ENCODE measurements at places on chromosomes 13 and 19.

DNA sequence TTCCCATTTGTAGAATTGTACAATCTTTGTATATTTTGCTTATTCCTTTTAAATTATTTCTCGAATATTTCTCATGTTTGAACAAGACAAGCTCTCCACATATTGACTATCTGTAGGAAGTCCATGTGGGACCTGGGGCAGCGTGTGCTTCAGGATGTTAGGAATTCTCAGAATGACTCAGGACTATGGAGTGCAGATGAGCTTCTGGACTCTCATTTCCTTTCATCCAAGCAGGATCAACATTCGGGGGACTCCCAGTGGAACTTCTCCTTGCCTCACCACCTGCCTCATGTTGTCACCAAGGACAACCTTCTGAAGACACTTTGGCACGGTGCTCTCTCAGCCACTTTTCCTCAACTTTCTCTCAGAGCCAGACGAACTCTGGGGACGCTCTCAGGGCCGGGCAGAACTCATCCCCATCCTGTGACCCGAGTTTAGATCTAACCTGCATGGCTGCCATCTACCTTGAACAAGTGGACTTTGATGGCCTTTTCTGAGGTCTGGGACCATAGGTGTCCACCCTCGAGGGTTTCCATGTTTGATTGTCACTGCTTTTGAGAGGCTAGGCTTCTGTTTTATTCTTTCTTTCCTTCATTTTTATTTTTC is 441.7 kb downstream of the IRS2 start:
- DNase-seq, result no peak

DNA sequence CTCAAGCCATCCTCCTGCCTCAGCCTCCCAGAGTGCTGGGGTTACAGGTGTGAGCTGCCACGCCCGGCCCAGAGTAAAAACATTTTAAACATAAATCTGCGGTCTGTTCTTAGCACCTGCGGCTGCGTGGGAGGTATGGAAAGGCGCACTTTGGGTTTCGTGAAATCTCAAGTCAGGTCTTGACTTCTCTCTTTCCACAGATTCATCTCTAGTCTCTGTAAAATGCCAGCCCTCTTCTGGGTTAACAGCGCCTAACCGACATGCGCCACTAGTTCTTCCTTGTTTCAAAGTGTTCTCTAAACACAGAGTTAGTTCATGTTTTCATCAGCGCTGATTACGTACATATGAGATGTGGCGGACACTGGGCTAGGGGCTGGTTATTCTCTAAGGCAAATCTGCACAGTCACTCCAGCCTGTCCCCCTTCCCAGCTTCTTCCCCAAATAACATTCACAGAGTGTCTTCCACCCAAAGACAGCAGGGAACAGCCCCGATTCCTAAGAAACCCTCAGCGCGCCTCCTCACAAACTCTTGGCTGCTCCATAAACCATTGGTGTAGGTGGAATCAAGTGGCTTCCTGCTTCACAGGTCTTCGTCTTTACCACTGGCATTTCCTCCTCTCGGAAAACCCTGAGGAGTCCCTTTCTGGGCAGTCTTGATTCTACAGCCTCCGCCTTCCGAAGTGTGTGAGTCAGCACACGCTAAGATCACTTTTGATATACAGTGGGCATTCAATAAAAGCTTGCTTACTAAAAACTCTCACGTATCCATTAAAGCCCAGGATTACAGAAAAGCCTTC is 1.4 kb downstream of the PARP4 start:
- DNase-seq, result peak; percentile 74

DNA sequence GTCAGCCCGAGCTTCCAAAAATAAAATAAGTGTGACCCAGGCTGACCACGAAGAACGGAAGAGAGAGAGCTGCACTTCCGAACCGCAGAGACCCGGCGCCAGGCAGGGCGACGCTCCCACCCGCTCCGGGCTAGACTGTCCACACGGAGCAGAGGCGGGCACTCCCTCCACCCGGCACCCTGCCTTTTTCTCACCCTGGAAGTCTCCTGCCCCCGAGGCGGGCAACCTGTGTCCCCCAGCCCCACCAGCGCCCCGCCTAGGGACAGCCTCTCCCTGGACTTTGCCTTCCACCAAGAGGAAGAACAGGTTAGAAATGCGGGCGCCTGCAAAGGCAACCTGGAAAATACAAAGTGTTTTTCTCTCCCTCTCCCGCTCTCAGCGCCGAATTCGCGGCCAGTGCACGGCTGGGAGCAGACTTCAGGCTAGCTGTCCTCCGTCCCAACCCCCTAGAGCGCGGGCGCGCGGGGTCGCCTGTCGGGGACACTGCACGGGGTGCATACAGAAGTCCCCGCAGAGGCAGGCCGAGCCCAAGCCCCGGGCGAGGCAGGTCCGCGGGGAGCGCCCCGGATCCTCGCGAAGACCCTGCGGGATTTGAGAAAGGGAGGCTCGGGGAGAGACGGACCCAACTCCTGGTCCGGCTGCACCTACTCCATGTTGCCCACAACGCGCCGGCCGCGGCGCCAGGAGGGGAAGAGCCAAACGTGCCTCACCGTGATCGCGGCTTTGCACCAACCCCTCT is 845 bp downstream of the SPRY2 start:
- peak; percentile 10 for DNase-seq

- DNase-seq, result no peak
These were observed 6.2 kb upstream of the USP12 start for GRCh38 chr13:27177852-27178251.

DNA sequence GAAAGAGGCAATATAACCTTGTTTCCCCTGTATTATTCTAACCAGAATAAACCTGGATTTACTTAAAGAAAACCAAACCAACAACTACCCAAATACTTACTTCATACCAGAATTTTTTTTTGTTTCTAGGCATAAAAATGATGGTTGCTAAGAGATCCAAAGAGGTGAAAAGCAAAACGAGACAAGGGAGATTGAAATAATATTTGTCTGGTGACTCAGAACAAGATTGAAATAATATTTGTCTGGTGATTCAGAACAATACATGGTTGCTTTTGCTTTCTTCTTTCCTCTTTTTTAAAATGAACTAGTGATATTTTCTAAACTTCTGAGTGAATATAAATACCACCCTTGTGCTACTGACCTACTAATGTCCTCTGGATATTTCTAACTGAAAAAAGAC is 592.9 kb downstream of the KCTD12 start:
- no peak for DNase-seq

DNA sequence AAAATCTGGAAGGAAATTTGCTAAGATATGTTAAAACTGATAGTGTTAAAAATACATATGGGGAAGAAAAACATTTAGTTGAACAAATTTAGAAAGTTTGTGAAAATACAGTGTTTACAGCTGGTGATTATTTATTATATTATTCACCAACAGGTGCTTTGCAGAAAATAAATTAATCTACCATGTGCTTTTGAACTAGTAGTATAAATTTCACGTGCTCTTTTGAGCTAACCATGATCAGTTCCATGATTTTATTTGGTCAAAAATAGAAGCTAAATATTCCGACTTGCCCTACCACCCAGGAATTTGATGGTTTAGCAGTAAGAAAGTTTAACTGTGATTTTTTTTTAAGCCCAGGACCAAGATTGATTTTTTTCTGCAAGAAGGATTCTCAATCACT is 113.3 kb downstream of the SPRY2 start:
- DNase-seq, result no peak

- DNase-seq, result no peak
These were observed 1952.0 kb upstream of the PCDH20 start for GRCh38 chr13:63367522-63368198.

DNA sequence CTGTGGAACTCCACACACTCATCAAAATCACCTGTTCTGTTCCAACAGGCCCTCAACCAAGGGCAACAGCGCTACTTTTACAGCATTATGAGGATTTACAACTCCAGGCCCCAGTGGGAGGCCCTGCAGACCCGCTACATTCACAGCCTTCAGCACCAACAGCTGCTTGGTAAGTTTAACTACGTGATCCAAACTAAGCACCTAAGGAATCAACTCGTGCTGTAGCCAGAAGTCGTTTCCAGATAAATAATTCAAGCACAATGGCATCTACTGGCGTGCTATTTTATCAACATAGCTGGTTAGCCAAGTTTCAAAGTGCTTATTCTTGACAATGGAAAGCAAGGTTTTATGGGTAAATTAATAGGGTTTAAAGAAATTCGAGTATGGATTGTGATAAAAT is 5.3 kb downstream of the FAM216B start:
- DNase-seq, result no peak

GRCh38 chr13:48318821-48319511 is 15.4 kb downstream of the RB1 start:
- peak; percentile 23 for DNase-seq

GRCh38 chr13:29674532-29674931 is 79.0 kb upstream of the SLC7A1 start:
- DNase-seq, result no peak

- no peak for DNase-seq
These were observed 751 bp downstream of the TMEM221 start for GRCh38 chr19:17447704-17448130.

DNA sequence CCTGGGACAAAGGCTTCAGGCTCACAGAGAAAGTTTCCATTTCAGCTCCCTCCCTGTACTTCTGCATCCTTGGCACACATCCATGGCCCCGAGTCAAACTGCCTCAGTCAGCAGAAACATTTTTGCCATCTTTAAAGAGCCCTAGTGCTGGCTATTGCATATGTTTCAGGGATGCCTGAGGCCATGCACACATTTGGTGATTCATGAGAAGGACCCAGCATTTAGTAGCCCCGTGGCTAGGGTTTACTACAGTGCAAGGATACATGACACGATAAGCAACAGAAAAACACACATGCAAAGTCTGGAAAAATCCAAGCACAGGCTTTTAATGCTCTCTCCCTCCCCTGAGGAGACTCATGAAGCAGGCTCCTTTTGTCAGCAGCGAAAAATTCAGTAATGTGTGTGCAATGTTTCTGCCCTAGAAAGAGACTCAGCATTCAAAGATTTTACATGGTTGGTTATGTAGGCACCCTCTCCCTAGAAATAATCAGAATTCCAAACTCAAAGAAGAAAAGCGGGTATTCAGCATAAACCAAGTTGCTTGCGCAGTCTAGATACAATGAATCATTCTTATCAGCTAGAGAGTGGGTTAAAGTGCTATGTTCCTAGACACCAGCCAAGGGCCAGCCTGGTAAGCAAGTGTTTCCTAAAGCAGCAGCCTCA is 17.6 kb downstream of the ACOD1 start:
- no peak for DNase-seq

DNA sequence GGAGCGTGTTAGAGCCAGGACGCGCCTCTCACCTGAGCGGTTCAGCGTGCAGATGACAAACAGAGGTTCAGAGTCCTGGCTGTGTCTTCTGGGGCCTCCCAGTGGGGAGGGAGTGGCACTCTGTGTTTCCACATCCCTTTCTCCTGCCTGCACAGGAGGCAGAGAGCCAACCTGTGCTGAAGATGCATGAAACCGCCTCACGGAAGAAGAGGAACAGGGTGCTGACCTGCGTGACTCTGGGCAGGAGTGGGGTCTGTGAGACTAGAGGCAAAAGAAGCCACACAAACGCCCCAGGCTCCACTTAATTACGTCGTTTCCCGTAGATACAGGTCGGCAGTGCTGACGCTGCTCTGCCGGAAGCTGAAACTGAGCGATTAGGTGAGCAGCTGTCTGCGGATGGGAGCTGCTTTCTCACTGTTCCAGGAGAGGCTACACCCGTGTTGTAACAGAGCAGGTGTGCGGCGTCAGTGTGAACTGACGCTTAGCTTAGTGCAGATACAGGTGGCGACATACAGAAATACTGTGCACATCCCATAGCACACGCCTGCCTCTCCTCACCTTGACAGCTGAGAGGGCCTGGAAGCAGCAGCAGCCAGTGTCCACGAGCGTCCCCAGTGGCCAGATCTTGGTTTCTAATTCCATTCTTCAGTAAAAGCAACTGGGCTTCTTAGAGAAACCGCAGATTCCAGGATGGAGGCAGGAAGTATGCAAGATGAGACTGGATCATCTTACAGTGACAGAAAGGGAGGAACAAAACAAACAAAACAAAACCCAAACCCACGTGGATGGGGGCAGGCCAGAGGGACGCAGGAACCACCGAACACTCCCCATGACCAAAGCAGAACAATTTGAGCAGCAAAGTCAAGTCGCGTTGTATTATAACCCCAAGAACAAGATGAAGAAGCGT is 37.7 kb upstream of the MCF2L start:
- DNase-seq, result no peak

DNA sequence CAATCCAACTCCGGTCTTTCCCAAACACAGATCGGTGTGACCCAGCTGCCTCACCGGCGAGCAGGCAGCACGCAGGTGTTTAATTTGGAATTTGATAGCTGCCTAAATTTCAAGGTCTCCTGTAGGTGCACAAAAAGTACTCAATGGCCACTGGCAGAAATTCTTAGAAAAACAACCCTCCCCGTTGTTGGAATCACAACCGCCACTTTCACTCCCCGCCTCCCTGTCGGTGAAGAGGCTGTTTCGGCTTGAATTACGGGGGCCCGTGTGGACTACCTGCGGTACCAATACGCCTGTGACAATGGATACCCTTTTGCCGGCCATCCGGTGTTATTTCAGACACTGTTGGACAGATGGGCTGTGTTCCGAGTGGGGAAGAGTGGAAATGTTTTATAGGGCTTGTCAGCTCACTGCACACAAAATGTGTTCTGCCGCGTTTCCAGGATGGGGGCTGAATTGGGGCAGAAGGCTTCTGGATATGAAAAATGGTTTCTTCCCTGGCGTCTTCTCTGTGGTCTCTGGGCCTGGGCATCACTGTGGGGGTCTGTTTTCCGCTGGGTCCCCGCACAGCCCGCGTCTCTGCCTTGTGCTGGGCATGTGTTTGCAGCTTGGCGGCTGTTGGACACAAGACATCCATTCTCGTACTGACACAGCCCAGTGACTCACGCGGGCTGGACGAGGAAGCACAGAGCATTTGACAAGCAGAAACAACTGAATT is 45.4 kb downstream of the ZIC5 start:
- DNase-seq, result no peak

DNA sequence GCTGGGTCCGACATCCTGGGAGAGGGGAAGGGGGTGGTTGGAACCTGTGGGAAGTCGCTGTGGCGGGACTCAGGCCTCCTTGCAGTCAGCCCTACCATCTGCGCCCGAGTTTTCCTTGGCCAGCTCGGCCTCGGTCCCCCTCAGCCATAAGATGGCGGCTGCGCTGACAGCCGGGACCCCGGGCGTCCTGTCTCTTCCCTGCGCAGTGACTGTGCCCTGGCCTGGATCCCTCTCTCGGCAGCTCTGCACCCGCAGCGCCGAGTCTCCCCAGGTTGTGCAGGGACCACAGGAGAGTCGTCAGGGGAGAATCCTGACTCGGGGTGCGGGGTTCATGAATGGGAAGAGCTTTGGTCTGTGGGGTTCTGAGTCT is 345 bp downstream of the ZNF257 start:
- DNase-seq, result peak; percentile 29
